SIG-M5 (cell line): ENCODE measurements at places on chromosomes 11 and 22.
A peak's percentile ranks its signal among the peaks of the same experiment; 100 is the strongest.

GRCh38 chr11:65058419-65059054 is at the start of gene NAALADL1:
Gene NAALADL1 (minus strand): TSS chr11:65058553. CDS start chr11:65058521, 32 bp downstream.
- DNase-seq = no peak

- DNase-seq = peak; percentile 45
Measured at GRCh38 chr11:117907276-117908108, 21.7 kb downstream of the TMPRSS13 start.

- no peak for DNase-seq
Measured at GRCh38 chr11:124194293-124195188, 11.4 kb downstream of the OR10D3 start.

- no peak for DNase-seq
Measured at GRCh38 chr11:34805937-34806336, 110.2 kb downstream of the APIP start.

- DNase-seq = no peak
Measured at GRCh38 chr11:126127898-126128297, 65.2 kb upstream of the CDON start.

DNA sequence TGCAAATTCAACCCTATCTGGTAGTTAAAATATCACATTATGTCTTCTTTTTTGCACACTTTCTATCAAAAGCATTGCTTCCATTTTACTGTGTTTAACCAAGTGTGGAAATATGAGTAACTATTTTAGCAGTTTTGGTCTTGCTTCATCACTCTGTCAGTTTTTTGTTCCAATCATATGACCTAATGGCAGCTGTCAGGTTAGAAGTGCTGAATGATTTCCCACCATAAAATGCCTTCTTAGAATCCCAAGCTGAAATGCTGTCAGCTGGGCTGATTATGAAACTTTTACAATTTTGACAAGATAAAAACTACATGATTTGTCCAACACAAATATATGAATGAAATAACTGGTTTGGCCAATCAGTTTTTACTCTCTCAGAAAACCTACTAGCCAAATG is 1654.6 kb upstream of the RAG2 start:
- no peak for DNase-seq

DNA sequence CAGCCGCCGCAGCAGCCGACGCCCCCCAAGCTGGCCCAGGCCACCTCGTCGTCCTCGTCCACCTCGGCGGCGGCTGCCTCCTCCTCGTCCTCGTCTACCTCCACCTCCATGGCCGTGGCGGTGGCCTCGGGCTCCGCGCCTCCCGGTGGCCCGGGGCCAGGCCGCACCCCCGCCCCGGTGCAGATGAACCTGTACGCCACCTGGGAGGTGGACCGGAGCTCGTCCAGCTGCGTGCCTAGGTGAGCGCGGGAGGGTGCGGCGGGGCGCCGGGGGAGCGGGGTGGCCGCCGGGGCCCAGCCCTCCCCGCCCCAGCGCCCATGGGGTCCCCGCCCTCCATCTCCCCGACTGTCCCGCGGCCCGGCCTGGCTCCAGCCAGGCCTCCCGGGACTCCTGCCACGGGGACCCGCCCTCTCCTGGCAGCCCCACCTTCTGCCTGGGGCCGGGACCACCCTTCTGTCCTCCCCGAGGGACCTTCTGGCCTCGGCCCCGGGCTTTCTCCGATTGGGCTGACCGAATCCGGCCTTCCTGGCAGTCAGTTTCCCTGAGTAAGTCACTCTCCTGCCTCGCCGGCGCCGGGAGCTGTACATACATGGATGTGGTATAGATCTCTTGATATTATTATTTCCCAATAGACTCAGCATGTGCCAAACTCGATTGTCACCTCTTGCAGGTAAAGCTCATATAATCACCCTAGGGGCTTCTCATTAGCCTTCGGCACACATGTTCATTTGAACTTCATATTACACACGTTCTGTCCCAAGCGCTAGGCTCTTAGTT is 720 bp downstream of the PACS1 start:
- DNase-seq = no peak

DNA sequence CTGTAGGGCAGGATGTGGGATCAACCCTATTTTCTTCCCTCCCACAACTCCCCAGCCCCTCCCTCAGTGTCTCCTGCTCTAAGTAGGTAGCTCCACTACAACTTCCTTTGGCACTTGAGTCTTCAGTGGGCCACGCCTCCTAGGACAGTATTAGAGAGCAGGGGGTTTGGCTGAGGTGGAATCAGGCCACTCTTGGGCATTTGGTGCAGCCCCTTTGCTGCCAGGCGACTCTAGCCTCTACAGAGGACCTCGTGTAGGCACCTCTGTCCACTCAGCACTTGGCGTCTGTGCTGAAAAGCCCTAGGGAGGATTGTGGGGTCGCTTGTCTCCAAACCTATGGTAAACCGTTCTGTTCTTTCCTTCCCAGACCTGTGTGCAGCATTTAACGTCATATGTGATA is 2.7 kb downstream of the FADD start:
- no peak for DNase-seq

GRCh38 chr22:28299753-28300152 is 379.9 kb downstream of the TTC28 start:
- DNase-seq = no peak

DNA sequence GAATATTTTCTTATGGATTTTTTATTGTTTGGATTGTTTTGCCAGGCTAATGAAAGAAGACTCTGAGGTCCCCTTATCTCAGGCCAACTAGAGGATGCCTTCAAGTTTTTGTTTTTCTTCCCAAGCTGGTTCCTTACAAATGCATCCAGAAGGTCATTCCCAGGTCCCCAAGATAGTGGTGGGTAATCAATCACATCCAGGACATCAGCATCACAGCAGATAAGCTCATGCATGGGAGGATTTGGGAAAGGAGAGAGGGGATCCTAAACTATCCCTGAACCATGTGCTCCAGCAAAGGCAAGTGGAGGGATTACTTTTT is 20.7 kb downstream of the FZD4 start:
- DNase-seq = no peak

GRCh38 chr11:120004723-120005122 is 133.2 kb downstream of the TRIM29 start:
- no peak for DNase-seq

GRCh38 chr22:42649246-42650099 is at the start of gene CYB5R3:
Gene CYB5R3 (minus strand): TSS chr22:42649392. CDS start chr22:42649315, 77 bp downstream.
- DNase-seq = no peak
